ENCODE measurements at places on chromosomes 6 and 20.

DNA sequence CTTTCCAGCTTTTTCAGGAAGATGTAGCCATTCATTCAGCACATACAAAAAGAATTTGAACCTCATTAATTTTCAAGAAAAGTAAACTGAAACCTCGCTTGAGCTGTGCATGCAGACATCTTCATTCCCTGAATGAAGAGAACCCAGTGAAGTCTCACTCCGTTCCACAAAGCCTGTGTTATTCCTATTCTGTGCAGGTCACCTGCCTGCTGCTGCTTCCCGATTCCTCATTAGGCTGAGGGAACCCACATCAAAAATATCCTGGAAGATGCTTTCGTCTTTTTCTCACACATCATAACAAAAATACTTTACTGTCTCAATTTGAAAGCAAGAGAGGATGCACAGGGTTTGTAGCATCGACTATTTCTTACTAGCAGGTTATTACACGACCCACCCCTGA, 40.1 kb downstream of the TRMT6 start:
- DNase-seq, result no peak

- DNase-seq, result no peak
Observed at GRCh38 chr6:53648184-53648943, 17.2 kb downstream of the KLHL31 start.

DNA sequence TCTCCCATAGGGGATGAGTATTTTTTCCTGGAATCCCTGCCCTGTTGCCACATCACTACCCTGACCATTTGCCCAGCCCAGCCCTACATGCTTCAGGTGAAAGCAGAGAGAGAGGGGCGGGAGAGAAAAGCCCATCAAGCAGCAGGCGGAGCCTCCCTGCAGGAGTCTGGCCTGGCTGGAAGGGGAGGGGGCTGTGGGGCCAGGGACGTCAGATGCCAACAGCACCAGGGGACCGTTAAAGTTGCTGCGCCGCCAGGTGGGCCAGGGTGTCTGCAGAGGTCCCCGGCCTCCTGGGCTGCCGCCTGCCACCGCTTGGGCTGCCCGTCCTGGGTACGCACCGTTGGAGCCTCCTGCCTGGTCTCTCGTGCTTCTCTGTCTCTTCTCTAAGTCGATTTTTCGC, 757 bp upstream of the R3HDML start:
- no peak for DNase-seq

- no peak for DNase-seq
Observed at GRCh38 chr6:35016502-35017321, 124.4 kb downstream of the TCP11 start.

Data from CD4-positive, alpha-beta T cell treated with Interleukin-15 for 4 hours (primary cell).